HTR-8/SVneo (cell line): ENCODE measurements at places on chromosomes 3 and 15.

DNA sequence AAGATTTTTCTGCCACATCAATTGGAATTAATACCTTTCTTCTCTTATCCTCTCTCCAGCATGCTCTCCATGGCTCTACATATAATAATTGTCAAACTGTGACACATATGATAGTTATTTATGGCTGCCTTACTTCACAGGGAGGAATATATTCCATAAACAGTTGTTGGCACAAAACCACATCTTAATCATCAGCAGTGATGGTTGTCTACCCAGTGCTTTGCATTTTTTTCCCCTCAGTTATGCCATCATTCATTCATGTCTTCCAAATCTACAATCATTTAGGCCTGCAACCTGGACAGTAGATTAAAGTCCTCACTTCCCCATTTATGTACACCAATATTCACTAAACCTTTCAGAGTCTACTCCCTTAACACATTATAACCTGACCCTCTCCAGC, 107.7 kb downstream of the THRB start:
- DNase-seq, result peak; percentile 17

GRCh38 chr3:11583638-11584046, 60.1 kb downstream of the VGLL4 start:
- DNase-seq, result no peak

GRCh38 chr3:71577011-71577410, 6.5 kb downstream of the FOXP1 start:
- no peak for DNase-seq

DNA sequence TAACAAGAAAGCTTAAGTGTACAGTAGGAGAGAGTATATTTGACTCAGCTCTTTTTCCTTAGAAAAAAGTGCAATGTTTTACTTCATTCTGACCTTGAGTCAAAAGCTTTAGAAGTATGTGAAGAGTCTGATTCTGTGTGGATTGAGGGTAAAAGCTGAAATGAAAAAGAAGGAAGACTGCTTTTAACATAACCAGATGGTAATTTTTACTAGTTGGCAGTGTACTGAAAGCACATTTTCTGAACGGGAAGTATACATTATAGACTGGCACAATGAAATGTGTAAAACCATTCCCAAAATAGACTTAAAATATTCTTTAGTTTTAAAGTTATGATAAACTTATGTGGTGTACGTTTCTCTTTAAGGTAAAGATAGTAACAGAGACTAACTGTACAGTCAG, 197.8 kb upstream of the ZNF717 start:
- no peak for DNase-seq

- DNase-seq, result no peak
These were observed 167.1 kb downstream of the P3H2 start for GRCh38 chr3:189953551-189953950.

- DNase-seq, result peak; percentile 9
These were observed 351.0 kb downstream of the MCTP2 start for GRCh38 chr15:94582368-94582767.

GRCh38 chr3:172877011-172877410, 126.5 kb downstream of the ECT2 start:
- DNase-seq, result no peak

DNA sequence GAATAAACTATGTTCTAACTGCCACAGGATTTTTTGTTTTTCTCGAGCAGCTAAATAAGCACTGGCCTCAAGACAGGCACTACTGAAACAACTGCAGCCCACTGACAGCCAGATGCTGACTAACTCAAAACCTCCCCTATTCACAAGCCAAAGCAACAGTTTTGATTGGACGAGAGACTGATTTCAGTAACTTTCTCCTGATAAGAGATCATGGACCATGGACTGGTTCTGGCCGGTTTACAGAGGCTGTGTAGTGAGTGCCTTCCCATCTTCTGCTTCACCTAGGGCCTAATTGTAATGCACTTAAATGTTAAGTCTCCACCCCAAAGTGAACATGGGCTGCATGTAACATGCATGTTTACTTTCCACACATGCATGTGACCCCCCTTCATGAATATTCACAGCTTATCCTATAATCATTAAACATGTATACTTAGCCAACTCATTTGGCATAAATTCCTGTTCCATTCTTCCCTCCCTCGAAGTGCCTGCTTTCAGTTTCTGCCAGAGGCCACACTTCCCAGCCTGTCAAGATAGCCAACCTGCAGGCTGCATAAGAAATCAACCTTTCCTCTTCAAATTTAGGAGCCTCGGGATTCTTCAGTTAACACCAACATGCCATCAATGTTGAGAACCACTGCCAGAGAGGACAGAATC, 108.2 kb downstream of the ULK4 start:
- no peak for DNase-seq

DNA sequence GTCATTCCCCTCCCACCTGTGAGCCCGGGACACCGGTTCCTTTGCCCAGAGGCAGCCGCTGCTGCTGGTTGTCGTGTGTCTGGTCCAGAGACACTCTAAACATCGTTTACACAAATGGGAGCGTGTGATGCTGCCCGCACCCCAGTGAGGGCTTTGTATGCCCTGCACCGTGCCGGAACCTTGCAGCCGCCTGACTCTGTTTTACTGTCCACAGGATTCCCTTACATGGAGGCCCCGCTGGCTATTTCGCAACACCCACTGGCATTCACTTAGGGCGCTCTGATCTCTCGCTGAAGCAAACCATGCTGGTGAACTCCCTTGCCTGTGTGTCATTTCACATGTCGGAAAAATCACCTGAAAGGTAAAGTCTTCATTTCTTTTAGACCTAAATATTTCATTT, 100.8 kb upstream of the SLC6A6 start:
- DNase-seq, result no peak

- DNase-seq, result no peak
These were observed 9.3 kb downstream of the PDIA5 start for GRCh38 chr3:123076112-123076495.

DNA sequence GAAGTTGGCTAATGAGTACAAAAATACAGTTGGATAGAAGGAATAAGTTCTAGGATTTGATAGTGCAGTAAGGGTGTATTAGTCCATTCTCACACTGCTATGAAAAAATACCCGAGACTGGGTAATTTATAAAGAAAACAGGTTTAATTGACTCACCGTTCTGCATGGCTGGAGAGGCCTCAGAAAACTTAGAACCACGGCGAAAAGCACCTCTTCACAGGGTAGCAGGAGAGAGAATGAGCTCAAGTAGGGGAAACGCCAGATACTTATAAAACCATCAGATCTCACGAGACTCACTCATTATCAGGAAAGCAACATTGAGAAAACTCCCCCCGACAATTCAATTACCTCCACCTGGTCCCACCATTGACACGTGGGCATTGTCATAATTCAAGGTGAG, 483.3 kb downstream of the TUSC7 start:
- DNase-seq, result no peak

DNA sequence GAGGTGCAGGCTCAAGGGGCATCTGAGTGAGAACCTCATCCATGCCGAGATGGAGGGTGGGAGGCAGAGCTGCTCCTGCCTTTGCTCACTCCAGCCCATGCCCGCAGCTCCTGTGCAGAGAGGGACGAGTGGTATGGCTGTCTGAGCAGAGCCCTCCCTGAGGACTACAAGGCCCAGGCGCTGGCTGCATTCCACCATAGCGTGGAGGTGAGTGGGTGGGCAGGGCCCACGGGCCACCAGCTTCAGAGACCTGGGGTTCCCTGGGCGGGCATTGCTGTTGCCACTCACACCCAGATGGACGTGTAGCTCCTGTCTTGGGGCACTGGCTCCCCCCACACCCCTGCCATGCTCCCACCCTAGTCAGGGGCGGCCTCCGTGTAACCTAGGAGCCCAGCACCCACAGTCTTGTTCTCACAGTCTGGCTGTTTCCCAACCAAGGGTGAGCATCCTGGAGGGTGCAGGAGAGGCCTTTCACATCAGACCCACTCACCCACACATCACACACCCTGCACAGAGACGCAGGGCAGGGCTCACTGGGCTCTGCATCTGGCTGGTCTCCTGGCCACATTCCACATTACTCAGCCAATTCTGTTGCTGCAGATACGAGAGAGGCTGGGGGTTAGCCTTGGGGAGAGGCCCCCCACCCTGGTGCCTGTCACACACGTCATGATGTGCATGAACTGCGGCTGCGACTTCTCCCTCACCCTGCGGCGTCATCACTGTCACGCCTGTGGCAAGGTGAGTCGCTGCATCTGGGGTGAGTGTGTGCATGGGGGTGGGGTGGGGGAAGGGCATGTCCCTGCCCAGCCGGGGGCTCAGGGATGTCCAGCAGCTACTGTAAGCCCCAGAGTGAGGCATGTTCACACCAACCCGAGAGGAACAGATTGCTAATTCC, 25.3 kb upstream of the NR2C2 start:
- no peak for DNase-seq

- no peak for DNase-seq
These were observed 621.3 kb upstream of the EPHA6 start for GRCh38 chr3:96192966-96193550.

GRCh38 chr3:194142156-194142910, 6.4 kb downstream of the HES1 start:
- DNase-seq, result no peak

DNA sequence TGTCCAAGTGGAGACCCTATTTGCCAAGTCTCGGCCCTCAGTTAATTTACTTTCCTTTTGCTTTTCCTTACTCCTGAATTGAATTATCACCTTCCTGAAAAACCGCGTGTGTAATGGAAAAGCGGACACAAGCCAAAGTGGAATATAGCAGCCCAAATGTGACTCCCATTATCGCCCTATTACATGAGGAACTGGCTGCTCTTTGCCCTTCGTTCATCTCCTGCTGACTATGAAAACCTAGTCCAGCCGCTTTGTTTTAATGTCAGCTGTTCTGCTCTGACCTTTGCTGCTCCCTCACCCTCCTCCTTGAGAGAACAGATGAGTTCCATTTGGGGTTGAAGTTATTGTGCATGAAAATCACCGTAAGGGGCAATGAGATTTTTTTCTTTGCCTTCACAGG, 632.7 kb upstream of the SUCLG2 start:
- DNase-seq, result no peak

- DNase-seq, result peak; percentile 43
These were observed at the start of gene PCOLCE2 for GRCh38 chr3:142888481-142889211. Gene PCOLCE2, minus strand, starts transcription at chr3:142889083. Its CDS starts 187 bp downstream, at chr3:142888896.

DNA sequence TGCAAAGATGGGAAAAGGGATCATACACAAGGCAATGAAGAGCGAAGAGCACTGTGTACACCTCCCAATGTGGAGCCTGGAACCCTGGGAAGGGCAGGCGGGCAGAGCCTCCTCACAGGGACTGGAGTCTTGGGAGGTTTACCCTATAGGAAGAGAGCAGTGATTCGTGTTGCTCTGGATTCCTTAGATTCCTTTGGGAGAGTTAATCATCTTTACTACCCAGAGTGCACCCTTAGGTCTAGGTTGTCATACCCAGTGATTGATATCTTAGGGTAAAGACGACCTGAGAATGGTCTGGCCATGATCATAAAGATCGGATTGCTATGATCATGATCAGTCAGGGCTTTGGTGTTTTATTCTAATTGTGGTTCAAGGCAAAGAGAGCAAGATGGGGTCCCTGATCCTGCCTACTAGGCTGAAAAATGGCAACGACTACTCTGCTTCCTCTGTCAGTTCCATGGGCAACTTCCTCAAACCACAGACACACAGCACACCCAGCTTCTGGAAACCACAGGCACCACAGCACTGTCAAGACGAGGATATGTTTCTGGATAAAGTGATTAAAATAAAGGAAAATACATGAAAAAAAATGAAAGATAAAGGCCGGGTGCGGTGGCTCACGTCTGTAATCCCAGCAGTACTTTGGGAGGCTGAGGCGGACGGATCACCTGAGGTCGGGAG, 20.4 kb upstream of the MAP6D1 start:
- peak; percentile 54 for DNase-seq

- DNase-seq, result no peak
These were observed 41.6 kb downstream of the FBN1 start for GRCh38 chr15:48603922-48604321.

- DNase-seq, result no peak
These were observed 128.6 kb downstream of the ERC2 start for GRCh38 chr3:56339671-56340070.

- peak; percentile 61 for DNase-seq
These were observed 40.8 kb downstream of the EOMES start for GRCh38 chr3:27681249-27681748.

DNA sequence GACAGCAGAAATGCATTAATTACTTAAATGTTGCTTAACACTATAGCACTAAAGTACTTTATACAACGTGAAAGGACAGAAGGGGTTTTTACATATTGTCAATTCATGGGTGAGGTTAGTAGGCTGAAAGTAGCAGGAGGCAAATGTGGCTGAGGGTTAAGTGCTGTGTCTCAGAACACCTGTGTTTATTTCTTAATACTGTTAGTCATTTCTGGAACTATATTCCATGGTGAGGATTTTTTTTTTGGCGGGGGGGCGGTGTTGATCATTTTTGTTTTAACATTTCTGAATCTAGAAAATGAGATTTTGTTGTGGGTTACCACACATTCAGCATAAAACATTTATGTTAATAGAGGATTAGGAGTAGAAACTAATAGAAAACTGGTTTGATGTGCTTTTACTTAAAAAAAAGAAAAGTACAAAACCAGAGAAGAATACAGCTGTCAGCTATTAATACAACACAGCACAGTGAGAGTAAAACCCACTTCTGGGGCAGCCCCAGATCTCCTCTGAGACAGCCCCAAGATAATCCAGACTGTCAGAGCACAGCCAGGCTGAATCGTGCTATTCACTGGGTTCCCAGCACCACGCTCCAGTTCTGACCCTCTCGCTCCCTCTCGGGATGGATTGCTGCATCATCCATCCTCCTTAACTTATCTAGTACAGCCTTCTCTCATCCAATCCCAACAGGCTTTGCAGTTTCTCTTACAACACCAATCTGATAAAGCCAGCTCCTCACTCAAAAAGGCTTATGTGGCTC, 307.7 kb downstream of the TUSC7 start:
- no peak for DNase-seq

GRCh38 chr3:129467932-129468331, 27.9 kb downstream of the IFT122 start:
- DNase-seq, result no peak

DNA sequence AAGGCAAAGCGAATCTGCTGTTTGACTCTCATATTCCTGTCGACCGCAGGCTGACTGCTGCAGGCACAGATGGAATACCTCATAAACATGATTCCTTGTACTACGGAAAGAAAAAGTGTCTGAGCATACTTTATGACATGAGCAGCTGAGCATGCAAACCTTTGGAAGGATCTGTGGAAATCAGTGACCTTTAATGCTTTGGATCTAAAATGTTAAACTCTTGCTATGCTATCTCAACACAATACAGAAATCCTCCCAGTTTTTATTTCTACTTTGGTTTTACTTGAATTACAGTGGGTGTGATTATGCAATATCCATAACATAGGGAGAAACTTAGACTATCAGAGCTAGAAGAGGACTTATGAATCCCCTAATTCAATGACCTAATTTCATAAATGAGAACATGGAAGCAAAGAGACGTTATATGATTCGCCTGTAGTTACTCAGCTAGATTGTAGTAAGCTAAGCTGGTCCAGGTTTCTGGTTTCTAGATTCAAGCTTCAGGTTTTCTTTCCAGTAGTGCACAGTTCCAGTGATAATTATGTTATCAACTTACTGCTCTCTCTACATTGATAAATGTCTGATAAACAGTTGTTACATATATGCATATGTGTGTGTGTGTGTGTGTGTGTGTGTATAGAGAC, 127.6 kb upstream of the GBE1 start:
- DNase-seq, result no peak
